Osteoblast (primary cell): ENCODE measurements at places on chromosomes 1 and 21. TPM values are rescaled to one million over a fixed set of nuclear protein-coding genes. Genes with fewer than 3 reads are reported as not detected.

DNA sequence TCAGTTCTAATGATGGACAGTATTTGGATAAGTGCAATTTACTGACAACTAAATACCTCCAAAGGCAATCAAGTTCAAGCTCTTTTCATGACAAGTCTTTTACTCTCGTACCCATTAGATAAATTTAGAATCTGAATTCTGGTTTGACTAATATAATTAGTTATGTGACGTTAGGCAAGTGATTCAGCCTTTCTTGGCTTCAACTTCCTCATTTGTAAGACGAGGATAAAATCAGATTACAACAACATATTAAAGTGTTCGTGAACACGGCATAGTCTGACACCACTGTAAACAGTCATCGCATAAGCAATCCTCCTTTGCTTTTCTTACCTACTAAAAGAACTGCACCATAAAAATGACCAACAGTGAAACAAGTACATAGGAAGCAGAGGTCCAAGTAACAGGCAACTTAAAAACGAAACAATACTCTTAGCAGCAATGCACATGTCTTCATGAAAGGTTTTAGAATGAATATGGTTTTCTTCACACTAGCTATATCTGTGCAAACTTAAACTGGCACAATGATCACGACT lies 25.7 kb downstream of the COA6 start:
- DNase-seq: no peak

Gene CLCNKA
- not detected in 2 replicates for total RNA-seq

DNA sequence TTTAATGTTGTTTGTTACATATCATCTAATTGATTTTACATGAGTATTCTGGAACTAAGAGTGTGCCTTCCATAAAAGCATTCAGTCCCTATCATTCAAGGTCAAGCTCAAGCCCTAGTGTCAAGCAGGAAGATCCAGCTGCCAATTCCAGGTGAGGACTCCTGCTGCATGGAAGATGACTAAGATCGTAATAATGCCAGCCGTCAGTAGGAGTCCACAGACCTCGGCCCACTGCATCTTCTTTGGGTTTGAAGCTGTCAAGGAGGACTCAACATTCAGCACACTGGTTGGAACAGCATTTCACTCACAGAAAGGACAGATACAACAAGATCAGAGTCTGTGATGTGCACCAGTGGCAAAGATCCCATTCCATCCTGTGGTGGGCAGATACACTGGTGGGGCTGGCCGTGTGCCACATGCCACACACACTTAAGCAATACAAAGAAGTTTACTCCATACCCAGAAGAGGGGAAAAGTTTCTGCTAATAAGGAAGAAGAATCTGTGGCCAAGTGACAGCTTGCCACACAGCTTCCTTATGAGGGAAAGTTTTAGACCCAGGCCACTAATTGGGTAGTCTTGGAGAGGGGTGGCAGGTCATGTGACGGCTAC lies 160.4 kb downstream of the PIK3R3 start:
- DNase-seq: no peak

Gene EFNA1
- total RNA-seq: 0.36 and 0.88 TPM in 2 replicates

Gene UQCRHL
- 1.1 and 1.5 TPM in 2 replicates for total RNA-seq

DNA sequence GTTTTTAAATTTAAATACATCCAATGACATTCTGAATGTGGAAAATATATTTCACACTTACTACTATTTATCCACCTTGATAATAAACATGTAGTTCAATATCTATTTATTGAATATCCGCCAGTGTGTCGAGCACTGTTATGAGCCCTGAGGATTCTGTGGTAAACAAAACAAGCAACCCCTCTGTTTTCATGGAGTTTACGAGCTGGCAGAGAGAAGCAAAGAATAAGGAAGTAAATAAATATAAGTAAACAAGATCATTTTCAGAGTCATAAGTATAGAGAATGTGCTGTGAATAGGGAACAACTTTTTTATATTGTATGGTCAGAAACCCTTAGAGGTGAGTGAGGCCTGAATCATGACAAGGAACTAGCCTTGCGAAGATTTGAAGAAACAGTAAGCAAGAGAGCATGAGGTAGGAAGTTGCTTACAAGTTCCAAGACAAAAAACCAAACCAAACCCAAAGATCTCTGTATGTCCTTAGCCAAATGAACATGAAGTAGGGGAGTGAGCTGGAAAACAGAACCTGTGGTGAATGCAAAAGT lies 6.4 kb upstream of the SERBP1 start:
- no peak for DNase-seq

- peak; percentile 49 for DNase-seq
These were observed 7.8 kb downstream of the SNAP47 start for GRCh38 chr1:227742738-227743715.

- no peak for DNase-seq
These were observed 7.9 kb upstream of the COG2 start for GRCh38 chr1:230634384-230634783.

Gene TEDDM1
- total RNA-seq: not detected in 2 replicates

GRCh38 chr1:93672477-93673162 lies 9.0 kb downstream of the BCAR3 start:
- DNase-seq: no peak

DNA sequence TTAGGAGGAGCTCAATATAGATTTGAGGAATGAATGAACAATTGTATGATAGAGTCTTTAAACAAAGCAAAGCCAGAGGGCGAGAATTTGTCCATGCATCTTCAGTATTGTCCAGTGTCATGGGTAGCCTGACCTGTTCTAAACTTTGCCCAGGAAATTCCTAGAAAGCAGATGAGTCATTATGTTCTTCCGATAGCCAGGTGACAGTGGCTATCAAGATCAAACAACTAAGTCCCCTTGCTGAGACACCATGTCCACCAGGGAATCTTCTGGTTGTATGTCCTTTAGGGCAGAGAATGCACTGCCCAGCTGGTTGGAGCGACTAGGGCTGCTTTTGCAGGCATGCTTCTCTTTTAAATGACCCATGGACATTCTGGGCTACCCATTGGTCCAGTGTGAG lies 1.8 kb upstream of the SLC26A9 start:
- DNase-seq: no peak

- no peak for DNase-seq
These were observed 9.2 kb downstream of the MX2 start for GRCh38 chr21:41370840-41371684.

Gene HES2
- total RNA-seq: not detected in 2 replicates

DNA sequence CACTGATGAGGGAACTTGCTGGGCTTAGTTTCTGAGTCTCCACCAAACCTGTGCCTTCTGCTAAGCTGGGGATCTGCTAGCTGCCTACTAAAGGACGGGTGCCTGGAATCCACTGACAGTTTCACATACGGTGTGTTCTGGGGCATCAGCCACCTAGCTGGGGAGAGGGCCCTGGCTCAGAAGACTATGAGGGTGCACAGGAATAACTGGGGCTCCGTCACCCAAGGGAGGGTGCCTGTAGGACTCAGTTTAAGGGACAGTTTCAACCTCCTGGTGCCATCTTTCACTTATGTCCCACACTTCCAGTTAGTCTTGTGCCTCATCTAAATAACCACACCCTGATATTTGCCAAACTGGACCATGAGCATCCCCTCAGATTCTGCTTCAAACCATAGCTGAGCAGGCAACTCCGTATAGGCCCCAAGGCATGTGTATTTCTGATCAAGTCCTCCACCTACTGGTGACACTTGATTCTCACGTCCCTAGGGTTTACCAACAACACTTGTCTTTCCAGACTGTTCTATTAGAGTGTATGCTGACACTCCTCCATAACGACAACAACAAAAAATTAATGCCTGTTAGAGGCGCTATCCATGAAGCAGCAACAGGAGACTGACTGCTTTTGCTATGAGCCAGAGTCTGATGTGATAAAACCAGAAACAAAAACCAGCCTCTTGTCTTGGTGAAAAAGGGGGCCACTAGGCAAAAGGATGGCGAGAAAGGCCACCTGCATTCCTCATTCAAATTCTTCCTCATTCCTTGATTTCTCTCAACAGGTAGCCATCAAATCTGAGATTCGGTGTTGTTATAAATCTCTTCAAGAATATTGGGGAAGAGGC lies 55.0 kb upstream of the PAXBP1 start:
- DNase-seq: peak; percentile 85

Gene SPOCD1
- total RNA-seq: 58.6 and 67.8 TPM in 2 replicates

DNA sequence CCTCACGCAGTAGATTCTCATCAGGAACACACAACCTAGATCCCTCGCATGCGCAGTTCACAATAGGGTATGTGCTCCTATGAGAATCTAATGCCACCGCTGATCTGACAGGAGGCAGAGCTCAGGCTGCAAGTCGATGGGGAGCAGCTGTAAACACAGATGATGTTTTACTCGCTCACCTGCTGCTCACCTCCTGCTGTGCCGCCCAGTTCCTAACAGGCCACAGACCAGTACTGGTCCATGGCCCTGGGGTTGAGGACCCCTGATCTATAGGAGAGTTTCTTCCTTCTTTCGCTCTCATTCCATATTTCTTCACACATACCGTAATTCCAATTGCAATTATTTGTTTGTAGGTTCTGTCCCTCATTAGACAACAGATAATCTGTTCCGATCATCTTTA lies 103.4 kb downstream of the CLEC20A start:
- DNase-seq: no peak

Gene TSPAN1
- total RNA-seq: 0.59 and 1.1 TPM in 2 replicates

Gene CFHR1
- not detected in 2 replicates for total RNA-seq

DNA sequence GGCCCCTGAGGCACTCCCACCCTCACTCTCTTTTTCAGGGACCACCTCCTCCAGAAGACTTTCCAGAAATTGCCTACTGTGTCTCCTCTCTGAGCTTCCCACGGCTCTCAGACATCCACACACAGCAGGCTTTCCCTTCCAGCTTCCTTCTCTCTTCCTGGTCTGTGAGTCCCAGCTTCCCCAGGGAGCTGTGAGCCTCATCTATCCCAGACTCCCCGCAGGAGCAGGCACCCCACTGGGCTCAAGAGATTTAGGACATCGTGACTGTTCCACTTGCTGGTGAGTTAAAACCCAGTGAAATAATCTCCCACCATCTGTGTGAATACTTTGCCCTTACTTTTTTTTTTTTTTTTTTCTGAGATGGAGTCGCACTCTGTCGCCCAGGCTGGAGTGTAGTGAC lies 22.0 kb upstream of the PRELP start:
- DNase-seq: no peak

- DNase-seq: no peak
These were observed 195.7 kb downstream of the MIS18A start for GRCh38 chr21:32083197-32083596.

Gene NUP133
- 35.1 and 35.4 TPM in 2 replicates for total RNA-seq

DNA sequence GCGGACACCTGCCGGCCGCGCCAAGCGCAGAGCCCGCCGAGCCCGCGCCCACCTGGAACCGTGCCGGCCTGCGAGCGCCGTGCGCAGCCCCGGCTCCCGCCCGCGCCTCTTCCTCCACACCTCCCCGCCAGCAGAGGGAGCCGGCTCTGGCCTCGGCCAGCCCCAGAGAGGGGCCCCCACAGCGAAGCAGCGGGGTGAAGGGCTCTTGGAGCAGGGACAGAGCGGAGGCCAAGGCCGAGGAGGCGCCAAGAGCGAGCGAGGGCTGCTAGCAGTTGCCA lies 50.1 kb upstream of the KRTAP19-8 start:
- DNase-seq: no peak

GRCh38 chr21:34078915-34079314 lies 5.5 kb downstream of the MRPS6 start:
- no peak for DNase-seq

- peak; percentile 85 for DNase-seq
These were observed 894 bp downstream of the EPB41 start for GRCh38 chr1:28915031-28915895.

Gene CIART
- total RNA-seq: 15.6 and 16.3 TPM in 2 replicates

DNA sequence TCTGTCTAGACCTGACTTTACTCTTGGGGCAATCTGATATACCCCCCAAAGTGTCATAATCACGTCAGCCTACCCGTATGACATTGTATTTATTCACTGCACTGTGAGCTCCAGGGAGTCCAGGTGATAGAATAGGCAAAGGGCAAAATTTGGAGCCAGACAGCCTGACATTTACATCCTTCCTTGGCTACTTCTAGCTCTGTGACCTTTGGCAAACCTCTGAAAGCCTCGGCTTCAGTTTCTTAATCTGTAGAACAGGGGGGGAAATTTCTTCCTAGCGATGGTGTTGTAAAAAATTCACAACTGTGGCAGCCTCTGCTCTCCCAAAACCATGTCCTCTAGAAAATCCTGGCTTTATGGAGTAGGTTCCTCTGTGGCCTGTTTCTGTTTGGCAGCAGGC lies 240.9 kb downstream of the KIF26B start:
- no peak for DNase-seq

DNA sequence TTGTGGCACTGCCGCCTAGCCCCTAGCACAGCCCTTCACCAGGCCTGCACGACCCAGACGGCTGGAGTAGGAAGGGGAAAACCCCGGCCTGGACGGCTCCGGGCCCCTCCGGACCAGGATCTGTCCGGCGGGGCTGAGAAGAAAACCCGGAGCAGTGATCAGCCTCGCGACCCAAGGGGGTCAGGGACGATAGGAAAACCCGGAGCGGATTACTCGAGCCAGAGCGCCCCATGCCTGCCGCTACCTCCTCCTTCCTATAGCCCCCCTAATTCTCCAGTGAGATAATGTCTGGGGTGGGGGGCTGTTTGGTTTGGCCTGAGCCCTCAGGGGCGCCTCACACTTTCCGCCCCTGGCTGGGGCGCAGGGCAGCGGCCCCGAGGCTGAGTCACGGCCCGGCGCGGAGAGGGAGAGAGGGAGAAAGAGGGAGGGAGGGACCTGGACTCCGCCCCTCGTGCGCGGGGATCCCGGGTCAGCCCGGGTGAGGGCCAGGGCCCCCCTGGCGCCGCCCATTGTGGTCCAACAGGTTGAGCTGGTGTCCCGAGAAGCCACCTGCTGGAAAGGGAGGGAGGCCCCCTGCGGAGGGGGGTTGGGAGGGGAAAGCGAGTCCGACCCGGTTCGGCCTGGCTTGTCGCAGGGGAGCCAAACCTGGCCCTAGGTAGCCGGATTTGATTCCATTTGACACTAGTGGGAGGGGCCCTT lies 1.7 kb upstream of the ZBTB7B start:
- peak; percentile 99 for DNase-seq

DNA sequence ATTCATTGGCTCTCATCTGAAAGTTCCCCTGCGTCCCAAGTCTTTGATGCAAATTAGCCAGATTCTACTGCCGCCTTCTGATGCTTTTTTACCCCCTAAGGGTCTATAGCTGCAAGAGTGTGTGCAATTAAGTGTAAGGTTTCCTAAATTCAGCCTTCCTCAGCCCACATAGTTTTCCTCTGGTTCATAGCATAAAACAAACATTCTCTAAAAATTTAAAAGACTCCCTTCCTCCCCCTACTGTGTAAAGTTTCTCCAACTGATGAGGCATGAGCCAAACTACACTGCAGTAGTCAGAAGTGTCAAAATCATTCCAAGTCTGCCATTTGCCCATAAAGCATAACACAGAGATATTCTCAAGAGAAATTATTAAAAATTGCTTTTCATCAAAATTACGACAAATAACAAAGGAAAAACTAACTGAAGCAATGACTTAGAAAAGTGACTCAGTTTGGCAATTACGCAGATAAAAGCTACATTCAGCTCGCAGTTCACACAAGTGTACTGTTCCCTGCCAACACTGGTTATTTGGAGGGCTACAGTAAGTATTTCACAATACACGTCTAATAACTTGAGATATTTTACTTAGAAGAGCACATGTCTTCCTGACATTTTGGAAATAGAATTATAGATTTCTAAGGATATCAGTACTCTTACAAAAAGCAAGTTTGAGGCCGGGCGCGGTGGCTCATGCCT lies 15.4 kb downstream of the KCNH1 start:
- peak; percentile 87 for DNase-seq

Gene LAMC2
- 3.3 and 3.5 TPM in 2 replicates for total RNA-seq
